Dermis microvascular lymphatic vessel endothelial cell (primary cell): ENCODE measurements at places on chromosomes 3 and 15.

DNA sequence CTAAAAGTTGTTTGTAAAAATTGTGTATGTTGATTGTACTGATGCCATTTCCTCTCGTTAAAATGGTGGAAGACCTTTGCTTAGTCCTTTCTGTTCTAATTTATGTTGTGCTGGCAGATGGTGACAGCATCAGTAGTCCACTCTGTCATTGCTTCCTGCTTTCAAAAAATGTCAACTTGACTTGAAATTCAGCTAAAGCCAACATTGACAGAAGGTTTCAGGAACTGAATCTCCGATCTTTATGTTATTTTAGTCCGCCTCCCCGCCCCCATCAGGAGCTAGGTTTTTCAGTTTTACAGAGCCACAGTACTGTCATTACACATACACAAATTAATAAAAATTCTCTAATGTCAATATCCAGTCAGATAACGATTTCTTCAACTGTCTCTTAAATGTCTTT, 1.5 kb downstream of the CEP63 start:
- DNase-seq = peak; percentile 27

DNA sequence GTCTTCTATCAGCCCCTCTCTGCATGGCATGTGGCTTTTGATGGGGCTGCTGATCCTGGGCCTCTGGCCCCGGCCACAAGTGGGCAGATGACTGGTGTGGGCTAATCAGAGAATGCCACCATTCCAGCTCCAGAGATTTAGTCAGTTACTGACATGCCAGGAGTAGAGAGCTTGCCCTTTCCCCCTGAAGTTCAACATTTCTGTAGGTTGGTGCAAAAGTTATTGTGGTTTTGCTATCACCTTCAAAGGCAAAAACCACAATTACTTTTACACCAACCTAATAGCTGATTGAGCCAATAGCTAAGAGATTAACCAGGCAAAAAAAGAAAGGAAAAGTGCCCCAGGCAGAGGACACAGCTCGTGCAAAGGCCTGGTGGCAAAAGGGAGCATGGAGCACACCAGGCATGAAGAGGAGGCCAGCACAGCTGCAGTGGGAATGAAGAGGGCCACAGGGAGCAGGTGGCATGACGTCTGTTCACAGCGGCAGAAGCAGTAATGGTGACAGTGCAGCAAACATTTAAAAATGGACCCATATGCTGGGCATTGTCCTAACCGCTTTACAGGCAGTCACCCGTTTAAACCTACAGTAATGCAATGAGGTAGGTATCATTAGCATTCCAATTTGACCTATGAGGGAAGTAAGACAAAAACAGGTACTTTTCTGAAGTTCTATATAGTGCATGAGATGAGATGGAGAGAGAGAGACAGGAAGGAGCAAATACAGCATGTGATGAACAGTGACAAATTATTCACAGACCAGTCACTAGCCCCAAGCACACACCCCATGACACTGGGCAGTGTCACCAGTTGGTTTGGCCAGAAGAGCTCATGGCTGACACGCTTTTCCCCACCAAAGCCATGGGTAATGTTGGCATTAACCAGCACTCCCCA, 373.0 kb upstream of the PROK2 start:
- no peak for DNase-seq

GRCh38 chr3:7025581-7026300, 164.8 kb downstream of the GRM7 start:
- no peak for DNase-seq

DNA sequence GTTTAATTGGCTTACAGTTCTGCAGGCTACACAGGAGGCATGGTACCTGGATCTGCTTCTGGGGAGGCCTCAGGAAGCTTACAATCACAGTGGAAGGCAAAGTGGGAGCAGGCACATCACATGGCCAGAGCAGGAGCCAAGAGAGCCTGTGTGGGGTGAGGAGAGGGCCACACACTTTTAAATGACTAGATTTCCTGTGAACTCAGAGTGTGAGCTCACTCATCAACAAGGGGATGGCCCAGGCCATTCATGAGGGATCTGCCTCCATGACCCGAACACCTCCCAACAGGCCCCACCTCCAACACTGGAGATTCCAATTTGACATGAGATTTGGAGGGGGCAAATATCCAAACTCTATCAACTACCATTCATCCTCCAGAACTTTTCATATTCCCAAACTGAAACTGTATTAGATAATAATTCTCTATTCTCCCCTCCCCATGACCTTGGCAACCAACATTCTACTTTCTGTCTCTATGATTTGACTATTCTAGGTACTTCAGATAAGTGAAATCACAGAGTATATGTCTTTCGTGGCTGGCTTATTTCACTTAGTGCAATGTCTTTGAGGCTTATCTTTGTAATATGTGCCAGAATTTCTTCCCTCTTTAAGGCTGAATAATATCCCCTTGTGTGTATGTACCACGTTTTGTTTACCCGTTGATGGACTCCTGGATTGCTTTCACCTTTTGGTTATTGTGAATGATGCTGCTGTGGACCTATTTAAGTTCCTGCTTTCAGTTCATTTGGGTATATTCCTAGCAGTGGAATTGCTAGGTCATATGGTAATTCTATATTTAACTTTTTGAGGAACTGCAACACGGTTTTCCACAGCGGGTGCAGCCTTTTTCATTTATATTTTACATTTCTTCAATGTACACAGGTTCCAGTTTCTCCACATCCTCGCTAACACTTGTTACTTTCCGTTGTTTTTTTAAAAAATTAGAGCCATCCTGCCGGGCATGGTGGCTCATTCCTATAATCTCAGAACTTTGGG, 43.8 kb downstream of the TKT start:
- no peak for DNase-seq

DNA sequence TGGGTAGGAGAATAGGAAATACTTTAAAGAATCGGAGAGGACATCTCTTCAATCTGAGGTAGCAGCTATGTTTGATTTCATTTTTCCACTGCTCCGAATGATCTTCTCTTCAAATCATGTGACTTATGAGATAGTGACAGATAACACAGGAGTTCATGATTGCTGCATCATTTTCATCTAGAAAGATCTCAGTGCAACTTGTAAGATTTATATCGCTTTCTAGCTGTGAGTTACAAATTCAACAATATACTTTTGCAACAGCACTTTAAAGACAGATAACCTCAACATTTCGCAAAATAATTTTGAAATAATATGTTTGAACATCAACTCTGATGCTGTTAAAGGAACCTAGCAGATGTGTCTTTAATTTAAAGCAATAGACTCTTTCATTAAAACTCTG, 99.9 kb upstream of the CCDC80 start:
- DNase-seq = no peak

GRCh38 chr3:3101660-3102458, 8.3 kb downstream of the IL5RA start:
- DNase-seq = no peak

DNA sequence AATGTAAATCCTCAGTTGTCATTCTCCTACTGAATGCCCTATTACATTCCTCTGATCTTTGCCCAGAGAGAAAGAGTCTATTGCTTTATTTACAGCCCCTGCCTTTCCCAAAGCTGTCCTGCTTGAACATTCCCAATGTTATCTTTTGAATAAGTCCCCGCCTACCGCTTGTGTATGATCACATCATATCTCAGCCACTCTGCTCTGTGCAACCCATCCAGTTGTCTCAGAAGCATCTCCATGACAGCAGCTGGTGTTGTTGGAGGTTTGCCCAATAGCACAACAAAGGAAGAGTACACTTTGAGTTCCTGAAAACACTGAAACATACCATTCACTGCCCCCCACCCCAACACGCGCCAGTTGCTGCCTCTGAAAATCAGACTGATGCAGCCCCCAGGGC, 22.0 kb upstream of the FAM3D start:
- DNase-seq = no peak

- DNase-seq = peak; percentile 54
Measured at GRCh38 chr3:123499322-123499721, 50.4 kb upstream of the ADCY5 start.

GRCh38 chr3:36372534-36372935, 7.8 kb upstream of the STAC start:
- peak; percentile 54 for DNase-seq

- DNase-seq = no peak
Measured at GRCh38 chr3:140341203-140341602, 336.7 kb upstream of the TRIM42 start.

DNA sequence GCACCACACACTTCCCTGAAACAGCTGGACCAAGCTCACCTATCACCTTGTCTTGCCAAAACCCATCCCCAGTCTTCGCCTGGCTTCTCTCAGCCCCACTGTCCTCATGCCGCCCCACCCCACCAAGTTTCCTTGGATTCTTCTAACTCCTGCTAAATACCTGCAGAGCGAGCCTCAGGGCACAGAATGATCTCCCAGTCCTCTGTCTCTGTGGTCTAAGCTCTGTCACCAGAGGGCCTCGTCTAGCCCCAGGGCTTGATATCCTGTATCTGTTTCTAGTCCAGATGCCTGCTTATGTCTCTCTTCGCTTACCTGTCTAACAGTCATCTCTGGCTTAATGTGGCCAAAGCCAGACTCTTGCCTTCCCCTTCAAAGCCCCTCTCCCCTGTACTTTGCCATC, 9.7 kb downstream of the CCDC12 start:
- DNase-seq = no peak

GRCh38 chr15:72141171-72142084, 23.2 kb downstream of the SENP8 start:
- DNase-seq = no peak

- no peak for DNase-seq
Measured at GRCh38 chr3:34881026-34881425, 758.3 kb upstream of the ARPP21 start.

GRCh38 chr3:159978918-159979703, 9.5 kb upstream of the IL12A start:
- no peak for DNase-seq

GRCh38 chr3:34777386-34777785, 861.9 kb upstream of the ARPP21 start:
- DNase-seq = no peak

DNA sequence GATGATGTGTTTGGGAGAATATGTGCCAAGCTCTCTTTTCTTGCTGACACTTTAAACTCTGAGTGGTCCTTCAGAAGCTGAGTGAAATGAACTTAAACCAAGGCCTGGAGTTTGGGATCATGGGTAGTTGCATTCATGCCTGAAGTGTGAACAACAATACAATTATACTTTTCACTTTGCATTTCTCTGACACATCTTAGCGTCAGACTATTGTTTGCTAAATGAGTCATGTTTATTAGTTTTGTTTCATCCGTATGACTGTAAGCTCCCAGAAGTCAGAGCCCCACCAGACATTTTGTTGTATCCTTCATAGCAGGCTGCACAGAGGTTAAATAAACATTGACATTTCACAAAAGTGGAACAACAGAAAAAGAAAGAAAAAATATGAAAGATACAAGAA, 542.6 kb downstream of the TUSC7 start:
- no peak for DNase-seq

DNA sequence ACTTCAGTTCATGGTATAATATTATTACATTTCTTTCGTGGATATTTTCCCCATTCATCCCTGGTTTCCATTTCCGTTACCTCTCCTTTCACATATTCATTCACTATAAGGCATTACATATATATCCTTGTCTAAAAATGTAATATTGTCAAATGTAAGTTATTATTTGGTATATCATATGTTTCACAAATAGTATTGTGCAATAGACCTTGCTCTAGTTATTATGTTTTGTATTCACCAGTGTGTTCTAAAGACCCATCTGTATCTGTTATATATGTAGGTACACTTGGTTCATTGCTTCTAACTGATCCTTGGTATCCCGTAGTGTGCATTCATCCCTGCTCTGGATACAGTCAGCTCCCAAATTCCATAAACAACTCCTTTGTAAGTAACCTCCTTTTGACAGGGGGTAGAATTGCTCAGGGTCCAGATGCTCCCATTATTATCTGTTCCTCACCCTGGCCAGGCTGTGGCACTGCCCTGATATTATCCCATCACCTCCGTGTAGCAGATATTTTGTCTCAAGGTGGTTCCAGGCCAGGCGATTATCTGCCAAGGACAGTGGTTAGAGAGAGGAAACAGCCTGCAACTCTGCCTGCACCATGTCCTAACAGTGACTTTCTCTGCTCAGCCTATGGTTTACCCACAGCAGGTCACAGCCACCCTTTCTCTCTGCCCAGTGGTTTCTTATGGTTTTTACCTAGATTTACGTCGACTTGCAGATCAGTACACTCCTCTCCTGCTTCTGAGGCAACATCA, 29.2 kb downstream of the PAQR9 start:
- DNase-seq = no peak

DNA sequence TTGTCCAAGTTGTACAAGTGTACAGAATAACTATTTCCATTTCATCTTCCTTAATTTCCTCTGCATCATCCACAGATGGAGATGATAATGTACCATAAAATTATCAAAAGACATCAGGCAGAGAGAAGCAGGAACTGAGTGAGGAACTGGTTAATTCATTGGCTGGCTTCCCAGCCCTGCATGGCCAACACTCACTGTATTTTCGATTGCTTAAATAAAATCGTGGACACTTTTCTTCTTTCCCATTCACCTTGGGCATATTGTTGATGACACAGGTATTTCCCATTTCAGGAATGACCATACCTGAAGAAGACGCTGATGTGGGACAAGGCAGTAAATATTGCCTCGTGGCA, 144.2 kb upstream of the ABHD17C start:
- DNase-seq = no peak

DNA sequence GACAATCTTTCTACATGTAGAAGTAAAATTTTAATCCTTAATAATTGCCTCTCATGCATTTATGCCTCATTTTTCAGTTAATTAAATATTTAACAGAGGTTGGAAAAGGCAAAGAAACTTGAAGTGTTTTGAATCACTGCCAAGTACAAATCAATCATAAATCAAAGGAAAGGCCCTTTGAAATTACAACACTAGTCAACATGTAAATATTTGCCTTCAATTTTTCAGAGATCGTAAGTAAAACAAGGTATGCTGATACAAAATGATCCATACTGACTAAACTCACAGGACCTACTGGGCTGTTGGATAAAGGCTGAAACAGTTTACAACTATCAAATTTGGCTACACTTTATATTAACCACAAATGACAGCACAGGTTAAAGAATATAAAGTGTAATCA, 33.9 kb downstream of the ZBBX start:
- no peak for DNase-seq

- no peak for DNase-seq
Measured at GRCh38 chr15:68987676-68988075, 26.8 kb upstream of the NOX5 start.

DNA sequence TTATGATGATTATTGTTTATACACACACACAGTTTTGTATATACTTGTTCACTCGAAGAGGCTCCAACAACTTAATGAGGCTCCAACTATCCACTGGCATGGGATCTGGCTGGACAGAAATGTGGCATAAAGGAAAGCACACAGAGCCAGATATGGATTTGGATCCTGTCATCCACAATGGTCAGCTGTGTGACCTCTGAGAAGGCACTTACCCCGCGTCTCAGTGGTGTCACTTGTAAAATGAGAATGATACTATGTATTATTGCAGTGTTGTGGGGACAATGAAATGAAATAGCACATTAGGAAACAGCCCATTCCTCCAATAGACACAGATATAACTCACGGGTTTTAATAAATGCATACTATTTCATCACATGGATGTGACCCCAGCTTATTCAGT, 42.2 kb downstream of the PDZRN3 start:
- DNase-seq = no peak

GRCh38 chr3:20186600-20187004, 596 bp upstream of the SGO1 start:
- DNase-seq = no peak
